ENCODE measurements at places on chromosomes 12 and 14.

GRCh38 chr14:51107801-51108200 is 12.9 kb upstream of the TRIM9 start:
- no peak for DNase-seq

DNA sequence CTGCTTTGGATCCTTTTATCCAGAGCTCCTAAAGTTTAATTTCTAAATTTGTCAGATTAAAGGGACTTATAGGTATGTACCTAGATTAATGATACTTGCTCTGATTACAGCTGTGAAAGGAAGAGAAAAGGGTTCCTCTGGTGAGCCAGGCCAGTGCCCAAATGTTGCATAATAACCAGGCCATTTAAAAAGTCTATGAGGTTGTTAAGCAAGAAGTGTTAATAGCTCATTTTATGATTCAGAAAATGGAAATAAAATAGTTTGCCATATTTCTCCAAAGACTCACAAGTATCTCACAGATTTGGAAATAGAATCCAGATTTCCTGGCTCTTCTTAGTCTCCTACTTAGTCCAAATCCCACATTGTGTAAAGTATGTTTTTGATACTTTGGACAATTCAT is 67.6 kb downstream of the SLC38A6 start:
- no peak for DNase-seq

- no peak for DNase-seq
These were observed 75.9 kb downstream of the NINJ2 start for GRCh38 chr12:587132-588023.

- peak; percentile 77 for DNase-seq
These were observed 257.8 kb upstream of the BTG1 start for GRCh38 chr12:92403210-92404175.

DNA sequence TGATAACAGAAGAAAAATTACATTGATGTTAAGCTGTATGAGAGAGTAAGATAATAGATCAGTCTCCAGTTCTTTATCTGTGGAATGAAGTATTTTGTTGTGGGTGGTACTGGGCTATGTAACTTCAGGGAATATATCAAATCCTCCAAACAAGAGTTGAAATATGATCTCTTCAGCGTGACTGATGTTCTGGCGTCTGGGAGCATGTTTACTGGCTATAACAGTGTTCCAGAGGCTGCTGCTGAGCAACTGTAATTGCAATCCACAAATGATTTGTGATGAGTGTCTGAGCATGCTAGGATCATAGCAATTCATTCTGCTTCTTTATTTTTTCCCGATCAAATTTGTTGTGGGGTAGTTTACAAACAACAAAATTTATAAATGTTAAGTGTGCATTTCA is 18.6 kb upstream of the CCDC198 start:
- no peak for DNase-seq

- no peak for DNase-seq
These were observed 7.5 kb downstream of the LAG3 start for GRCh38 chr12:6779708-6780432.

GRCh38 chr12:41074473-41074769 is 113.7 kb upstream of the PDZRN4 start:
- DNase-seq, result no peak

- no peak for DNase-seq
These were observed 144.2 kb upstream of the ABCD2 start for GRCh38 chr12:39763890-39764169.
